ENCODE measurements at places on chromosomes 7 and 10. TPM values are rescaled to one million over a fixed set of nuclear protein-coding genes. Genes with fewer than 3 reads are reported as not detected.

DNA sequence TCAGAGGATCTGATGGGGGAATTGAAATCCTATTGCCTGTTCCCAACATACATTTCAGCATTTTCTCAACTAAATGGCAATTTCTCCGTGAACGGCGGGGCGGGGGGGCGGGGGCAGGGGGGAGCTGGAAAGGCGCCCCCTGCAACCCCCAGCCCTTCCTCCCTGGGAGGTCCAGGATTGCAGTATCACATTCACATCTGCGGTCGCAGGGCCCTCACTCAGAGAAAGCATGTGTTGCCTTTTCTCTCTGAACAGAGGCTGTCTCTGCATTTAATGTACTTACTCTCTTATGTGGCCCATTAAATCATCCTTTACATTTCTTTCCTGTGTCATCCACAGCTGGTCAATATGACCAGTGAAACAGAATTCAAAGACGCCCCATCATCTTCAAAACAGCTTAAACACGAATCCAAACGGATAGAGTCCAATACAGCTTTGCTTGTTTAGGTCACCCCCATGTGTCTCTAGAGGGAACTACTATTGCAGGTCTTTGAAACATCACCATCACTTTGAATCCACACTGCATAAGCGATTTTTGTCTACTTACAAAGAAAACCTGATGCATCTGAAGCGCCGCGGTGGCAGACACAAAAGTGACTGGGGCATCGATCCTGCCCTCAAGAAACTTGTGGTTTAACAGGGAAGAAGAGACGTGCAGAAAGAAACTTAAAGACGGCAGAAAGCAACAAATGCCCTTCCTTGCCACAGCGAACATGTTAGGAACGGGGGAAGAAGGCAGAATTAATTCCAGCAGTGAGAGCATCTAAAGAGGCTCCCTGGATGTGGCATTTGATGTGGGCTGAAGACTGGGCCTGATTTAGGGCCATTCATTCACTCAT lies 17.0 kb upstream of the ECHDC3 start:
- DNase-seq, result peak; percentile 60

Gene MAPK8
- total RNA-seq, result 73.6 TPM

- no peak for DNase-seq
These were observed 103.7 kb downstream of the TRIM24 start for GRCh38 chr7:138563808-138564207.

GRCh38 chr10:78783753-78784152 lies 285.0 kb upstream of the ZMIZ1 start:
- no peak for DNase-seq

DNA sequence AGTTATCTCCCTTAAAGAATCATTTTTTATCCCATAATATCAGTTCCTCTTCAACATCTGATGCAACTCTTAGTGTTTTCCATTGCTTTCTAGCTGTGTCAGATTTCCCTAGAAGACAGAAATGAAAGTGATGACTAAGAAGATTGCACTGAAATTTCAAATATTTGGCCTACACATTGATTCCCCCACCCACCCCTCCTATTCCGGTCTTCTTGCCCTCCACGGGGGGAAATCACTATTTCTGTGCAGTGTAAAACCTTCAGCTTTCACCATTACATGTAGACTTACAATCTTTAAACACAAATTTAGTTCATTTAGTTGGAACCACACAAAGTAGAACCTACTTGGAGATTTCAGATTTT lies 63.7 kb upstream of the IL6 start:
- no peak for DNase-seq

GRCh38 chr10:86329093-86329710 lies 37.4 kb downstream of the GRID1 start:
- DNase-seq, result no peak

Gene RAPGEF5
- 13.1 TPM for total RNA-seq

GRCh38 chr10:69845574-69846292 lies 44.0 kb downstream of the COL13A1 start:
- DNase-seq, result no peak

DNA sequence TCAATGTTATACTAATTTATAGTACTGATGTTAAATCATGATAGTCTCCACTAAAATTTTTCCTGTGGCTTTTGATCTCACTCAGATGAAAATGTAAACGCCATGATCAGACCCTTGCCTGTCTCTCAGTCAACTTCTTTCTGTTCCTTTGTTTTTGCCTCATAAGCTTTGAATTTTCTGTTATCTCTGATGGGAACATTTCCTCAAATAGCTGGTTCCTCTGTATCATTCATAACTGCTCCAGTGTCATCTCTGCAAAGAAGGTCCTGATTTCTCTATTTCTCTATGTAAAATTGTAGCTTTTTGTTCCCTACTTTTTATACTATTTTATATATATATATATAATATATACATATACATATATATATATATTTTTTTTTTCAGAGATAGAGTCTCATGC lies 67.5 kb downstream of the GPR141 start:
- no peak for DNase-seq

- no peak for DNase-seq
These were observed 196.8 kb upstream of the POT1 start for GRCh38 chr7:125126376-125126775.

DNA sequence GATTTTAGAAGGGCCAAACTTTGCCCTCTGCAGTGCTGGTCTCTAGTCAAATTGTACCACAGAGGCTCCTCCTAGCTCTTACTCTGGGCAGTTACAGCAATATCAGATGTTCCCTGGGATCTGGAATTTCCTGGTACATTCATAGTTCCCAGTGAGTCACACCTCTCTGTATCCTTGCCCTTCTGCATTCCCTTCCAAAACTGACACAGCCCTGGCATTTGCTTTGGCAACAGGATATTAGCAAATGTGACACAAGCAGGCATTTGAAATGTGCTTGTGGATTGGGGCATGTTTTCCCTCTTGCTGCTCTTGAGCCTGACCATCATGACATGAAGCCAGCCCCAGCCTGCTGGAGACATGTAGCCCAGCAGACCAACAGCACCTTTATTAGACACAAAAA lies 284.7 kb upstream of the AKR1E2 start:
- no peak for DNase-seq

DNA sequence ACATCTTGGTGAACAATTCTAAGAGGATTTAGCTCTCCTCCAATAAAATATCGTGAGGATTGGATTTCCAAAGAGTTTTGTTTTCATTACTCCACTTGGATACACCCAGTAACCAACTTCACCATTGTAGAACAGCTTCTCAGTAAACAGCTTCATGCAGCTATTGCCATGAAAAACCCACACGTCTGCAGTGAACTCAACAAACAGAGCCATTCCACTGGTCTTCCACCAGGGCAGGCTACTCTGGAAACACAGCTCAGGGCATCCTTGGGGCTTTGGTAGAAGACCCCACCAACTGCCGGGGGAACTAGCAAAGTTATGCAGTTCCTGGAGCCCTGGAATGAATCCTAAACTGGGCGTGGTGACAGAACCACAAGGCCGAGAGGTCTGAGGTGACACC lies 77.4 kb downstream of the CALN1 start:
- DNase-seq, result peak; percentile 34

Gene SLC16A12
- 2.0 TPM for total RNA-seq

Gene SPDYE2
- total RNA-seq, result not detected

DNA sequence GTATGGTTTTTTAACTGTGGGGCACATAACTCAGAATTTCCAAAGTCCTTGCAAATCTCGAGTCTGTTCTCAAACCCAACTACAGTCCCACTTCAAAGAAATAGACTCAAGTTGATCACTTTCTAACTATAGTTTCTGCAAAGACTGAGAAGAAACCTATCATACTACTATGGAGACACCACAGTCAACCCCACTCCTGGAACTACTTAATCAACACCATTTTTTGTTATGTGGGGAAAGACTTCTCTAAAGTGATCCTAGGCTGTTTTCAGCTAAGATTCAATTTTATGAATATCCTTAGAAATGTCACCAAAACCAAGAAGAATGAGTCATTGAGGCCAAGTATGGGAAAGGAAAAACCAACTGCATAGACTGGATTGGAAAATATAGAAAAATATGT lies 198.8 kb downstream of the WDR11 start:
- DNase-seq, result no peak

DNA sequence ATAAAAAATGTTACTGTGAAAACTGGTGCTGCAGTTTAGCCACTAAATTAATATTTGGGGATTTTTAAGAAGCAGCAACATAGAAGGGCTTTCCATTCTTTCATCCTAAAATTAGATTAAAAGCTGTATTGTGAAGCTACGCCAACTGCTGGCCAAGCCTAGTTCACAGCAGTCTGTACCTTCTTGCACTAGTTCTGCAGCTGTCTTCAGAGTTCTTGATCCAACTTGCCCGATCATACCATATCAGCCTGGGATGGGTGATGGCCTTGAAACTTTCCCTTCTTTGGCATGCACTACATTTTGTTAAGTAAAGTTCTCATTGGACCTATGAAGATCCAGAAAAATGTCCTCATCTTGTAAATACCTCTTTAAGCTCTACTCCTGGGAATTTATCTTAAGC lies 20.3 kb upstream of the PANK1 start:
- no peak for DNase-seq

GRCh38 chr10:122464250-122464510 lies 2.8 kb downstream of the HTRA1 start:
- no peak for DNase-seq

DNA sequence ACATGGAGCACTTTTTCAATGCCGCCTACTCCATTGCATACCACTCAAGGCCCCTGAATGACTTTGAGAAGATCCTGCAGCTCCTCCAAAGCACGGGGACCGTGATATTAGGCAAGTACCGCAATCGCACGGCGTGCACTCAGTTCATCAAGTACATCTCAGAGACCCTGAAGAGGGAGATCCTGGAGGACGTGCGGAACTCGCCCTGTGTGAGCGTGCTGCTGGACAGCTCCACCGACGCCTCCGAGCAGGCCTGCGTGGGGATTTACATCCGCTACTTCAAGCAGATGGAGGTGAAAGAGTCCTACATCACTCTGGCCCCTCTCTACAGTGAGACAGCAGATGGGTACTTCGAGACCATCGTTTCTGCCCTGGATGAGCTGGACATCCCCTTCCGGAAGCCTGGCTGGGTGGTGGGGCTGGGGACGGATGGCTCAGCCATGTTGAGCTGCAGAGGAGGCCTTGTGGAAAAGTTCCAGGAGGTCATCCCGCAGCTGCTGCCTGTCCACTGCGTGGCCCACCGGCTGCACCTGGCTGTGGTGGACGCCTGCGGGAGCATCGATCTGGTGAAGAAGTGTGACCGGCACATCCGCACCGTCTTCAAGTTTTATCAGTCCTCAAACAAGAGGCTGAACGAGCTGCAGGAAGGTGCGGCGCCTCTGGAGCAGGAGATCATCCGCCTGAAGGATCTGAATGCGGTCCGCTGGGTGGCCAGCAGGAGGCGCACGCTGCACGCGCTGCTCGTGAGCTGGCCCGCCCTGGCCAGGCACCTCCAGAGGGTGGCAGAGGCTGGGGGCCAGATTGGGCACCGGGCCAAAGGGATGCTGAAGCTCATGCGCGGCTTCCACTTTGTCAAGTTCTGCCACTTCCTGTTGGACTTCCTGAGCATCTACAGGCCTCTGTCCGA lies 12.7 kb upstream of the ATP6V0E2 start:
- peak; percentile 85 for DNase-seq

DNA sequence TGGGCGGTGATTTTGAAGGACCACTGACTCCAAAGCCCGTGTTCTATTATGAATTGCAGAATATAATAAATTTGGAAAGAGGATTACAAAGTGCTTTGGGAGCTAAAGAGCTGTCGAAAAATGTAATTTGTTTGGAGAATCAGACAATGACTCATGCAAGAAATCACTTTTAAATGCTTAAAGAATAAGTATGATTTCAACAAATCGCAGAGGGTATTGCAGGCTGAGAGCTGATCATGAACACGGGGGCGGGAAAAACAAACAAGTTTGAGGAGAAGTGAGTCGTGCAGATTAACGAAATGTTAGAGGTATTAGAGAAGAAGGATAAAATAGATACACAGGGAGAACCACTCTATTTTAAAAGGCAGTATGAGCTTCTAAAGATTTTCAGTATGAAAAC lies 4.9 kb upstream of the HACD1 start:
- no peak for DNase-seq

DNA sequence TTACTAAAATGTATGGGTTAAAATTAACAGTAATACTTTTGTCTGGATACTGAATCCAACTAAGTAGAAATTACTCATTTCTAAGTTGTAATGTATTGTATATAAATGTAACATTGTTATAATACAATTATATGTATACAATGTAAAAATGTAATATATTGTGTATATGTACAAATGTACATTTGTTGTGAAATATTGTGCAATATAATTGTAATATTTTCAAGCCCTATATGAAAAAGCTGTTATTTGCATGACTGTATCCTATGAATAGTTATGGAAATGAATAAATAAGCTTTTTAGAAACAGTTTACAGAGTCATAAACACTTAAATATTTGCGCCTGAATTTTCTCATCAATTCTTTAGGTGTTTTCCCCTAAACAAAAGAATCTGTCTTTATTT lies 20.3 kb upstream of the UMAD1 start:
- no peak for DNase-seq

GRCh38 chr7:134186027-134186426 lies 58.9 kb downstream of the LRGUK start:
- DNase-seq, result no peak

GRCh38 chr10:1735562-1735961 lies 1.8 kb downstream of the ADARB2 start:
- no peak for DNase-seq

DNA sequence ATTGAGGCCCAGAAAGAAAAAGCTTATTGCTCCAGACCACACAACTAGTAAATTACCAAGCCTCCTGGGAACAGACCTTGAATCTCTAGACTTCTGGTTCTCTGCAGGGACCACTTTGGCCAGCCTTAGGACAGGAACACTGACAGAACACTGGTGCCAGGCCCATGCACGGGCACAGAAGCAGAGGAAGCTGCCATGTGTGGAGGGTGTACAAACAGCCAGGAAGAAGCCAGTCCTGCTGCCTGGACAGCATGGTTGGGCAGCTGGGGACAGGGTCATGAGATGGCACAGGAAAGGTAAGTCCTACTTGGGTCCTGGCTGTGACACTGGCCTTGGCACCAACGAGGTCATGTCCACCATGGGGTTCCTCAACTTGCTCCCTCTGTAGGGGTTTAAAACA lies 19.2 kb downstream of the MMRN2 start:
- no peak for DNase-seq

DNA sequence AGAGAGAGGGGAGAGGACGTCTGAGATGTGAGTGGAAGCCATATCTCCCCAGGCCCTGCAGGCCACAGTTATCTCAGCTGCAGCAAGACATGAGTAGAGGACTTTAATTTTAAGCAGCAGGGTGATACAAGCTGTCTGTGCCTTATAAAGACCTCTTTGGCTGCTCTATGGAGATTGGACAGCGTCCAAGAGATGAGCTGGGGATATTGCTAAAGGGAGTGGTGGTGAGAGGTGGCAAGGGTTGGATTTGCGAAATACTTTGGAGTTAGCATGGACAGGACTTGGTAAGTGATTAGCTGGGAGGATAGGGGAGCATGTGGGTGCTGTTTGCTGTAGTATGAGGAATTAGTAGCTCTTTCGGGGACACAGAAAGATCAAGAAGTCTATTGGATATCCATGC lies 191.8 kb downstream of the CACNB2 start:
- DNase-seq, result no peak

DNA sequence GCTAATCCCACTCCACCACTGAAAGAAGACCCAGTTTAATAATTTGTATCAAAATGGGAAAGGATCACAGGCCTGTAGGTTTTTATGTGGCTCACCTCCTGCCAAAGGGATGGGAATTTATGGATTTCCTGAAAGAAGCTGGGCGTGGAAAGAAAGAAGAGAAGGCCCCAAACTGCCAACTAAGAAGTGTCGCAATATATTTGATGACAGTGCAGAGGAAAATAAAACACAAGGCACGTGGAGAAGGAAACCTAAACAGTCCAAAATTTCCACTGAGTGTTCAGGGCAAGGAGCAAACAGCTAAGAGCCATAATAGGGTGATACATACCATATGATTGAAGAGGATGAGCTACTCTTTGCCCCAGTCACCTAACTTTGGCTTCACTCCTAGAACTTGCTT lies 667.2 kb downstream of the GATA3 start:
- no peak for DNase-seq

Measured in GM23338 (cell line).